ENCODE measurements at places on chromosomes 1 and 21.
A peak's percentile ranks its signal among the peaks of the same experiment; 100 is the strongest.

GRCh38 chr1:184854036-184854435 is 99.4 kb upstream of the EDEM3 start:
- no peak for DNase-seq

DNA sequence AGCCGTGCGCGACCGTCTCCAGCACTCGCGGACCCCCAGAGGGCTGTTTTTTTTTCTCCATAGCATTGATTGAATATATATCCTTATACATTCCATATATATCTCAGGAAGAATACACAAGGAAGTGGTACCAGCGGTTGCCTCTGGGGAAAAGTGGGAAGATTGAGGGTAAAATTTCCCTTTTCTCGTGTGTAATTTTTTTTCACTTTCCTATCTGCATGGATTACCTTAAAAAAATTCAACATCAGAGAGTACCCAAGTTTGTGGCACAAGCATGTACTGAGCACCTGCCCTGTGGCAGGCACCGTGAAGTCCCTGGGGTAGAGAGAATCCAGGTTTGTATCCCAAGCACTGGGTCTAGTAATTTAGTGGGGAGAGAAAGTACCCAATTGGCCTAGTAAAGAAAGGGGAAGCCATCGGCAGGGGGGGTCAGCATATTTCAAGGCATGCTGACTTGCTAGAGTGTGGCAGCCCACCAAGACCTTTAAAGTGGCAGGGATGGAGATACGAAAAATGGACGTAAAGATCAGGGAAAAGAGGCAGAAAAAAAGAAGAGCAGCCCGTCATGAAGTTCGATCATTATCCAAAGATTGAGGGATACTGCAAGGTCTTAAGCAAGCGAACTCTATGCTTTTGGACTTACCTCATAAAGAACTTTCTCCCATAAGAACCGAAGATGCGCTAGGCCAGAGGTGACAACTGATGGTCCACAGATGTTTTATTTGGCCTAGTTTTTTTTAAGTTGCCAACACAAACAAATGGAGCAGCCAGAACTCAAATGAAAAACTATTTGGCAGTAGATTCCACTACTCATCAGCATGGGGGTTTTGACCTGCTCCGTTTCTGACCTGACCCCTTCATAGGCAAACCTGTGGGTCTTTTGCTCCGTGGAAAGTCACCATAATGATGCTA is 1.5 kb upstream of the HMGN1 start:
- DNase-seq = no peak

GRCh38 chr1:3740042-3740441 is 12.2 kb upstream of the CCDC27 start:
- DNase-seq = no peak

DNA sequence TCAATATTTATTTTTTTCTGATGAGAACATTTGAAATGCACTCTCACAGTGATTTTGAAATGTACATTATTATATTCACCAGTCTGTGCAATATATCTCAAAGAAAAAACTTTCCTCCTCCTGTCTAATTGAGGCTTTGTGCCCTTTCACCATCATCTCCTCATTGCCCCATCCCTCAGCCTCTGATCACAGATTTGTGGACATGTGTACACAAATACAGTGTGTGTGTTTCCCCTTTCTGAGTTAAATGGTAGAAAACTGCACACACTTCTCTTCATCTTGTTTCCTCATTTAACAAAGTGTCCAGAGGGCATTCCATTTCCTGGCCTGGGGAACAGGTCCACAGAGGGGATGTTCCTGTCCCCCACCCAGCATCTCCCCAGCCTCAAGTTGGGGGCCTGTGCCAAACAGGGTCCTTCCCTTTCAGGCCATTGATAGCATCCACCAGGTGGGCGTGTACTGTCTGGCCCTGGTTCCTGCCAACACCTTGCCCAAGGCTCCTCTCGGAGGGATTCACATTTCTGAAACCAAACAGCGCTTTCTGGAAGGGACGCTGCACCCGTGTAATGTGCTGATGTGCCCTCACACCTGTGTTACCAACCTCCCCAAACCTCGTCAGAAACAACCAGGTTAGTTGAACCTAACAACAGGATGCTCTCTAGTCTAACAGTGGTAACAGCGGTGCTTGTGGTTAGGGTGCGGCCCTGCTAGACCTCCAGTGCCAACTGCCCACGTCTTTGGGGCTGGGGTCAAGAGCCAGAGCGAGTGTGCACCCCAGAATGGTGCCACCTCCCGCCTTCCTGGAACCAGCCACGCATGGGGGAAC is 54.6 kb downstream of the S100B start:
- DNase-seq = peak; percentile 53

GRCh38 chr1:103527331-103527730 is 1.8 kb downstream of the RNPC3 start:
- DNase-seq = no peak

- DNase-seq = no peak
These were observed 7.8 kb upstream of the EXO1 start for GRCh38 chr1:241840164-241840563.

GRCh38 chr1:89728381-89728780 is 92.5 kb upstream of the LRRC8D start:
- DNase-seq = no peak

DNA sequence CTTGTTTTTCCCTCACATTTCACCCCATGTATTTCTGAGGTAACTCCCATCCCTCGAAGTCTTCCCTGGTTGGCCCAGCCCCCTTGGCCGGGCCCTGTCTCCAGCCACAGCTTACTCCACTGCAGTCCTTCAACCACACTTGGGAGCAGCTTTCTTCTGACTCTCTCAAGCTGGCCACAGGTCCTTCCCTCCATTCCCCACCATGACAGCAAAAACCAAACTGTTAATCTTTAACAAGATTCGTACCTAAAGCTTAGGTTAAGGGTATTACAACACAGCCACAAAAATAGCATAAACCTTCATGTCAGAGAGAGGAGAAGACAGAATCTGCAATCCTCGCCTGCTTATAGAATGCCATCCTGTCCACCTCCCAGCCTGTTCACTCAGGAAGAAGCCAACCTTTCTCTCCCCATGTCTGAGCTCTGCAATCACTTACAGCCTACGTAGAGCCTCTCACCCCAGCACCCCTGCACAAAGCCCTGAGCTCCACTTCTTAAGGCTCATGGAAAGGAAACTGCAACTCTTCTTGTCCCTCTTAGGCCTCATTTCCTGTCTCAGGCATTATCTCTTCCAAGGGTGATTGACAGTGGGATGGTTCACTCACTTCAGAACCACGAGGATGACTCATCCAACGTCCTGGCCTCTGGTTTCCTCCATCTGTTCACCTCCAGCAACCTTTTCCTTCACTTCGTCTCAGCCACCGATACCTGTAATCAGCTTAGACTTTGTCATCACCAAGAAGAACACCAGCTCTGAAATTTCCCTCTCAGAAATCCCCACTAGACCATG is 72.8 kb downstream of the CD2 start:
- DNase-seq = peak; percentile 27

GRCh38 chr1:197902454-197903195 is at the start of gene C1orf53:
Gene C1orf53, plus strand, starts transcription at chr1:197902630. Its CDS starts 20 bp downstream, at chr1:197902650.
- DNase-seq = peak; percentile 44

GRCh38 chr1:155651861-155652661 is 36.5 kb downstream of the YY1AP1 start:
- DNase-seq = no peak

DNA sequence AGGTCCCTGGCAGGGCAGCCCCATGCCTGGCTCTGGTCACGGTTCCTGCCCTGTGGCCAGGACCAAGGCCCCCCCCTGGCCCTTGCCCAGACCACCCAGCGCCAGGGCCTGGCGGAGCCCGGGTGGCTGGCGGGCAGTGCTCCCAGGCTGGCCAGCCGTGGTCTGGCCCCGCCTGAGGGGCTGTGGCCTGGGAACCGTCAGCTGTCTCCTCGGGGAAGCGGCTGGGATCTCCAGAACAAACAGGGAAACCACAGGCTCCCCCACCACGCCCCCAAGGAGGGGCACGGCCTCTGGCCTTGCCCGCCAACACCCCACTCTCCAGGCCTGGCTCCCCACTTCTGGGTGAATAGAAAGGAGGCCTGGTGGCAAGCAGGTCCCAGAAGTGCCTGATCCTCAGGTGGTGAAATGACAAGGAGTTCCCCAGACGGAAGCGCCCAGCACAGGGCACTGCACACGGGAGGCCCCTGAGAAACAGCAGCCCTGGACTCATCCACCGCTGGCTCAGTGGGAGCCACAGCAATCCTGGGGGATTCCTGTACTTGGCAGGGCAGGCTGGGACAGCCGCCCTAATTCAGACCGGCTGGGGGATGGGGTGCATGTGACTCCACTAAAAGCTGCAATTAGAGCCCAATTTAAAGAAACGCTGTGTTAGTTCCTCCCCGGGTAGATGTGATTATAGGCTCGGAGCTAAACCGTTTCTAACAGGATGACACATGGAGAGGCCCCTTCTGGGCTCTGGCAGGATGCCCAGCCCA is 78.9 kb downstream of the RAP1GAP start:
- DNase-seq = no peak

DNA sequence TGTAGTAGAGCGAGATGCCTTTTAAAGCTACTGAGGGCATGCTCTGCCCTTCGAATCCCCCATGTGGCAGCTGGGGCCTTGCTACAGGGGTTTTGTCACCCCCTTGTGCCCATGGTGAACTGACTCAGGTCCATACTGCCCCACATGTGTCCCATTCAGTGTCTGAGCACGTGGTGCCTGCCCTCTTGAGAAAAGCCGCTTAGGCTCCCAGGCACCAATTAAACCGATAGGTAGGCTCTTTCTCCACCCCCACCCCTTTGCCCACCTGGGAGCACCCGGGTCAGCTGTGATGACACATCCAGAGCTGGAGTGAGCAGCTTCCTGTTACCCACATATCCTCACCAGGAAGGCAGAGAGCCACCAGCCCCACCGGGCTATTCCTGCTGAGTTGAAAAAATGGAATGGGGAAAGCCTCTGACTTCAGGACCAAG is 30.5 kb downstream of the TMCC2 start:
- no peak for DNase-seq

GRCh38 chr1:27594564-27595510 is 9.1 kb downstream of the AHDC1 start:
- no peak for DNase-seq

DNA sequence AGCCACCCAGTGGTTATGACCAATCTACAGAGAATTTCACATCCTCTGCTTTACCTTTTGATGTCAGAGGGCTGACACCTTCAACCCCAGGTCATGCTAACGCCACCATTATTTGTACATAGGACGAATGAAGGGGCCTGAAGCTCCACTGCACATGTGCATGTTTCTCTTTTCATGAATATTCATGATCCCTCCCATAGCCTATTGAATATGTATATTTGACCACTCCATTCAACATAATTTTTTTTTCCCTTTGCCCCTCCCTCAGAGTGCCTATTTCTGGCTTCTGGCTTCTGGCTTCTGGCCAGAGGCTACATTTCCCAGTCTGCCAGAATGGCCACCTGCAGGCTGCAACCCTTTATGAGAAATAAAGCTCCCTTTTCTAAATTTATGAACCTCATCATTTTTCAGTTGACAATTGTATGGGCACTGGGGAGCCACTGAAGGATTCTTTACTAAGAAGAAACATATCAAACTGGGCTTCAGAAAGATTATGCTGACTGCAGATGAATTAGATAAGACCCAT is 406.7 kb downstream of the SIPA1L2 start:
- DNase-seq = no peak

GRCh38 chr1:27148591-27148990 is 6.3 kb downstream of the SLC9A1 start:
- no peak for DNase-seq

- DNase-seq = no peak
These were observed 184.4 kb downstream of the COQ8A start for GRCh38 chr1:227124473-227124872.

- DNase-seq = no peak
These were observed 587.5 kb upstream of the ADGRL2 start for GRCh38 chr1:81213279-81213678.

DNA sequence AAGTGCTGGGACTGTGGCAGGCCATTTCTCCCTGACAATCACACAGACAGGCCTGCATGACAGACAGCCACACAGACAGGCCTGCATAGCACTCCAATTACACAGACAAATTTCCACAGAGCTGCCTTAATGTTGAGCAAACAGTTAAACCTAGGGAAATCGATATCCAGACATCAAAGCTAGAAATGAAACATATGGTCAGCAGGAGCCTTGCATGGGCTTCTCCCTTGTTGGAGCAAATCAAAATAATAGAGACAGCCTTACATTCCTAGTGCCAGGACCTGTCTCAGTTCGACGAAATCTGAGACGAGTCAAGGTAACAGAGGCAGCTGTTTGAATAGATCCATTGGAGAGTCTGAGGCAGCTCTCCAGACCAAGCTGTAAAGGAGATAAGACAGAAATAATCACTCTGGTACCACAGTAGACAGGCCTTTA is 42.4 kb downstream of the OLFML3 start:
- DNase-seq = no peak

GRCh38 chr1:46802901-46803574 is 4.2 kb downstream of the CYP4B1 start:
- DNase-seq = no peak

GRCh38 chr21:40819071-40819900 is 27.7 kb downstream of the DSCAM start:
- DNase-seq = no peak

DNA sequence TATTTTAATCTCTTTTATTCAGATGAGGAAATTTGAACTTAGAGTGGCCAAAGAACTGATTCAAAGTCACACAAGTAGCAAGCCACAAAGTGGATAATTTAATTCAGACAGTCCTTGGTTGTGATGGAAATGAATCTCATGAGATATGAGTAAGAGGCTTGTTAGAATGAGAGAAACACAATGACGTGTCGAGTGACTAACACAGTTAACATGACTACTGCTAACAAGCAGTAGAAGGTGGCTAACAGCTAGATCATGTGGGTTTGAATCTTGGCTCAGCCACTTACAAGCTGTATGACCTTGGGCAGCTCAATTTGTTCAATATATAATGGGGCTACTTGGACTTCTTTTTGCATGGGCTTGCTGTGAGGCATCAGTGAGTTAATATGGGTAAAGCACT is 104.5 kb upstream of the LMO4 start:
- DNase-seq = no peak
